ENCODE measurements at places on chromosomes 5 and 9.

- no peak for DNase-seq
Measured at GRCh38 chr5:152329207-152329606, 75.9 kb downstream of the NMUR2 start.

DNA sequence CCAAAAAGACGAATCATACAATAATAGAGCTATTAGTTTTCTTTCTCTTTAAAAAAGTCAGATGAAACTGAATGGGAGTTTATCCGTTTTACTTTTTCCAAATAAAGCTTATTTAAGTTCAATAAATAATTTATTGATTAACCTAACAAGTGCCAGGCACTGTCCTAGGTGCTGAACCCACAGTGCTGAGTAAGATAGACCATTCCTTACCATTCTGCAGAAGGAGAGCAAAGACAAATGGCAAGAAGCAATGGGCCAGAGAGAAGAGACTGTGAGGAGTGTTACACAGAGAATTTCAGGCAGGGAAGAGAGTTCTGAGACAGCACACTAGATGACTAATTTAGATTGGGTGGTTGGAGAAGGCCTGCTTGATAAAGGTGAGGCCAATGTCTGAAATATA lies 127.2 kb downstream of the AUH start:
- DNase-seq = no peak

DNA sequence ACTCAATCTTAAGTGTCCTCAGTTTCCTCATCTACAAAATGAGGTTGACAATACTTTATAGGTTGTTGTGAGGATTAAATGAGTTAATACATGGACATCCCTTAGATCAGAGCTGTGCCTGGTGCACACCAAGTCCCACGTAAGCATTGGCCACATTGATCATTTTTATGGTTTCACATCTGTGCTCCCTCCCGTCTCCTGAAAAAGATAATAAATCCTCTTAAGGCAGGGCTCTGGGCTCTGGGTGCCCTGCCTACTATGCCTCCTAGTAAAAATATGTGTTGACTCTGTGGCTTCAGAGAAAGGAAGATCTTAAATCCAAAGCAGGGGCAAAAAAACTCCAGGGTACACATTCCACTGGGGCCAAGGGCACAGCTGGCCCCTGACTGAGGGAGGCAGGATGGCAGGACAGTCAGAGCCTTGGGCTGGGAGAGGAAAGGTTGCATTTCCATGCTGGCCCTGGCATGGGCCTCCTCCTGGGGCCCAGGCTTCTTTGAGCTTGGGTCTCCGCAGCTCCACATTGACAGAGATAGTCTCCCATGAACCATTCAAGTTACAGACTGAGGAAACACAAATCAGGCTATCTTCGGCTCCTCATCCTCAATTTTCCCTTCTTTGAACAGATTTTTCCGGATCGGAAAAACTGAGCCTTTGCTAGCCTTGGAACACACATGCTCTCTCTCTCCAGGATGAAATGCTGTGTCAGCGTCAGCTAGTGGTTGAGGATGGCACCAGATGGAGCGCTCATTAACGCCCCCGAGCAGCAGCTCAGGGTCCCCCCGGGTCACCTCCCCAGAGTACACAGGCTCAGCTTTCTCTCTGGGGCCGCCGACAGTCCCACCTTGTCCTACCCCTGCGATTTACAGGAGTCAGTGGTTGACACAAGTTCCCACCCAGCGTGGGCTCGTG lies 22.4 kb upstream of the KIF12 start:
- DNase-seq = no peak

DNA sequence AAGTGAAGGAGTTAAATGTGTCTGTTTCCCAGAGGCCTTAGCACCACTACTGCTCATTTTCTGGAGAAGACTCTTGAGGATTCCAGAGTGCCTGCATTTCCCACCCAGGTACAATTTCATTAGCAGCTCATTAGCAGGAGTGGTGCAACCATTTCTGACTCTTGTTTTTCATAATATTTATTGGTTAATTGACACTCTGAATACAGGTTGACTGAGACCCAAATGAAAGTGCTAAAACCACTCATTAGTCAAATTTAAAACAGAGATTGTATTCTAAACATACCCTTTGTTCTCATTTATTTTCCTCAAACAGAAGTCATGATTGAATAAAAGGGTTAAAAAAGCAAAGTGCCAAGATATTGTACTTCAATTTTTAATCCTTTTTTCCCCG lies 134.5 kb downstream of the SIL1 start:
- DNase-seq = no peak

DNA sequence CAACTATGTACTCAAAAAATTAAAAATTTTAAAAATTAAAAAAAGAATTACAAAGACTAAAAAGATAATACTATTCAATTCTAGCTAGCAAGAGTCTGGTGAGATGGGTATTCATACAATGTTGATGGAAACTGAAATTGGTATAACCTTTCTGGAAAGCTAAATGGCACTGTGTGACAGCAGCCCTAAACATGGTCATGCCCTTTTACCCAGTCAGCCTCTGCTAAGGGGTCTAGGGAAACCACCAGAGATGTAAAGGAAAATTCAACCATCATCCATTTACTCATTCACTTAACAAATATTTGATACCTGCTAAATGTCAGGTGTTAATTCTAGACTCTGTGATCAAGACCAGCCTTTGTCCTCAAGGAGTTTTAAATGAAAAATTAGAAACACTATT lies 29.3 kb downstream of the IL31RA start:
- DNase-seq = no peak

GRCh38 chr9:35193762-35194161 lies 32.0 kb downstream of the UNC13B start:
- DNase-seq = peak; percentile 3

DNA sequence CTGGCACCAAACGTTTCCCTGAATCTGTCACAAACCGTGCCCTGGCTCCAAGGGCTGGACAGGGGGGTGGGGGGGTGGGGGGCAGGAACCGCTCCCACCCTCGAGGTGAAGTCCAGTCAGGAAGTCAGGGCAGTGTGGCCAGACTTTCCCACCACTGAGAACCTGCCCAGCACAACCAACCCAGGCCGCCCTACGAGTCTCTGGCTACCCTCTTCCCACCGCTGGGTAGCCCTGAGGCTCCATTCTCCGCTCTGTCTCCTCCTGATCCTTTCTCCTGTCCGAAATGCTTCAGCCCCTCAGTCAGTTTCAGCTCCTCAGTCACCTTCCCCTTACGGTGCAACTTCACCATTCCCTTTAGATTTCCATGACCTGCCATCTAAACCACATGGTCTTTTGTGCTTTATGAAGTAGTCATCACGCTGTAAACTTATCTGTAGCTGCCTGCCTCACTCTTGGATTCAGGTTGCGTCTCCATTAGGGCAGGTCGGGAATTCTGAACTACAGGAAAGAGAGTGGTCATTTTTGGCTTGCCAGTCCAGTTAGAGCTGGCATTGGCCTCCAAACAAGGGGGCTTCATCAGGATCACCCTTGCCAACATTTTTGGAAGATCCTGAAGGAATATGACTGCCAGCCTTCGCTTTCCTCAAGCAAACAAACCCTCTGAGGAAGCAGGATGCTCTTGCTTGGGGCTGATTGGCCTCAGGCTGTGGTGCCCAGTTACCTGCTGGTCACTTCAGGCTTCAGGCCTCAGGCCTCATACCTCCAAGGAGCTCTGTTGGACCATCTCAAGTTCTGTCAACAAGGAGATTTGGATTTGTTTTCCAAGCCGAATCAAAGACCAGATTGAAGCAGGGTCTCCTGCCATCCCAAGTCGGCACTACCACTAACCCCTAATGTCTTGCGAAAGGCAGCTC lies 794 bp upstream of the DCAF12 start:
- DNase-seq = no peak

DNA sequence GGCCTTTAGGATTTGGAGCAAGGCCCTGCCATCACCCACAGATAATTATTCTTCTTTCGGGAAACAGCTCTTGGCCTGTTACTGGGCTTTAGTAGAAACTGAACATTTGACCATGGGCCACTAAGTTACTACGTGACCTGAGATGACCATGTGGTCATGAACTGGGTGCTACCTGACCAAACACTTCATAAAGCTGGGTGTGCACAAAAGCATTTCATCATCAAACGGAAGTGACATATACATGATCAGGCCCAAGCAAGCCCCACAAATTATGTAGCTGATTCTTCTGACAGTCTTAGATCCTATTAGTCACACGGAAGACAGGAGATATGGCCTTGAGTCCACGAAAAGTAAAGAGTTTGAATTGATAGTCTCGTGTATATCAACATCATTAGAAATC lies 130.9 kb upstream of the FBN2 start:
- no peak for DNase-seq

GRCh38 chr5:149804478-149805450 lies 74.7 kb downstream of the PPARGC1B start:
- no peak for DNase-seq

GRCh38 chr9:123246534-123246933 lies 21.9 kb downstream of the STRBP start:
- peak; percentile 5 for DNase-seq

- no peak for DNase-seq
Measured at GRCh38 chr9:108045851-108046250, 556.3 kb upstream of the KLF4 start.

DNA sequence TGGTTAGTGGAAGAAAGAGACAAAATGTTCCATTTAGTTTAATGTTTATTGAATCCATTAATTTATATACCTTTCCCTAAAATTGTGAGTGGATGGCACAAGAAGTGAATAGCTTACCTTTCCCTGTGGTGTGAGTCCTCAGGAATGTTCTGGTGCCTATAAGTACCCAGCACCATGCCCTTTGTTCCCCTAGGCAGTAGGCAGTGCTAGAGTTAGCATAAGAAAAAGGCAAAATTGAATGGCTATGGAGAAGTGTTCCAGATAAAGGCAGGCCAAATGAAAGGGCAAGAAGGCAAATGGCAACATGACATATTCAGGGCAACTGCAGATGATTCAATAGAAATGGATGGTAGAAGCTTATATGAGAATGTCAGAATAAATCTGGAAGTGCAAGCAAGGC lies 370.8 kb upstream of the PTGER4 start:
- DNase-seq = no peak

DNA sequence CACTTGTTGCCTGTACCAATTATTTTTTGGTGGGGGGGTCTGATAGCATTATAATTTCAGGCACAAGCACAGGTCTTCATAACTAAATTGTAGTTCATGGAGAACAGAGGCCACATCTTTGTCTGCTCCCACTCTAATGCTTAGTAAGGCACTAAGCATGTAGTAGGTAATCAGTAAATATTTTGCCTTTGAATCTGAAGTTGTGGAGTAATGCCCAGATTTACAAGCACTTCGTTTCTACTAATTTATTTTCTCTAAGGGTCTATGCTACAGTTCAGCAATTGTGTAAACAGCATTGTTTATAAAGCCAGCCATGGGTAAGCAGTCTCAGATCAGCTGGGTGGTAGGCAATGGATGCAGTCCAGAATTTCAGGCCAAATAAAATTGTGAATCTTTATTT lies 78.6 kb downstream of the GRIA1 start:
- DNase-seq = peak; percentile 31

- DNase-seq = no peak
Measured at GRCh38 chr5:23507278-23507685, at the start of gene PRDM9. Gene PRDM9, plus strand, starts transcription at chr5:23507609. Its CDS starts 1,425 bp downstream, at chr5:23509034.

DNA sequence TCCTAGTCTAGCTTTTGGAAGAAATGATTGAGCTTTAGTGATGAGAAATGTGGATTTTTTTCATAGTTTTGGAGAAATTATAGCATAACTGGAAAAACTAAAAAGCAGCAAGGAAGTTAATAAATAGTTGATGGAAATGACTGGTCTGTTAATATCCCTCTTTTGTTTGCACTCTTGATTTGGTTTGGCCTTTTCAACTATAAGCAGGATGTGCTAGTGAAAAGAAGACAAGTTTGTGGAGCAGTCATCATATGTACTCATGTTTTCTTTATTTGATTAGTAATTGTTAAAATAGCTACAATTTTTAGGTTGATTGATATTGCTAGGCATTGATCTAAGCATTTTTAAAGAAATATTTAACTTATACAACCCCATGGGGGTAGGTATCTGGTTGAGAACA lies 374.7 kb downstream of the TAF11L14 start:
- no peak for DNase-seq

DNA sequence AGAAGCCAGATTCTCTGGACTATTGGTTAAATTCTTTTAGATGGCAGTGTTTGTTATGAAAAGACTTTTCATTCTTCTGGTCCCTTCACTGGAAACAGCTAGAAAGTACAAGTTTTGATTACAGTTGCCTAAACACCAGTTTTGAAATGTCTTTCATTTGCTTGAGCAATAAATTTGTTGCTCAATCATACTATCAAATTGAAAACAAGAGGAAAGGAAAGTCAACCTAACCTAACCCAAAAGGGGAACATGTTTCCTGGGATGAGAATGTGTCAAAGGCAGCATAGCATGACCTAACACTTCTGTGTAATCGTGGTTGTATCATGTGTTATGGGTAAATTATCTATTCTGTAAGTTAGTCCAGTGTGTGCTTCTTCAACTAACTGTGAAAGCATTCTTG lies 213.2 kb downstream of the TMC1 start:
- no peak for DNase-seq

GRCh38 chr9:137494104-137494544 lies 35.0 kb upstream of the NSMF start:
- DNase-seq = no peak

DNA sequence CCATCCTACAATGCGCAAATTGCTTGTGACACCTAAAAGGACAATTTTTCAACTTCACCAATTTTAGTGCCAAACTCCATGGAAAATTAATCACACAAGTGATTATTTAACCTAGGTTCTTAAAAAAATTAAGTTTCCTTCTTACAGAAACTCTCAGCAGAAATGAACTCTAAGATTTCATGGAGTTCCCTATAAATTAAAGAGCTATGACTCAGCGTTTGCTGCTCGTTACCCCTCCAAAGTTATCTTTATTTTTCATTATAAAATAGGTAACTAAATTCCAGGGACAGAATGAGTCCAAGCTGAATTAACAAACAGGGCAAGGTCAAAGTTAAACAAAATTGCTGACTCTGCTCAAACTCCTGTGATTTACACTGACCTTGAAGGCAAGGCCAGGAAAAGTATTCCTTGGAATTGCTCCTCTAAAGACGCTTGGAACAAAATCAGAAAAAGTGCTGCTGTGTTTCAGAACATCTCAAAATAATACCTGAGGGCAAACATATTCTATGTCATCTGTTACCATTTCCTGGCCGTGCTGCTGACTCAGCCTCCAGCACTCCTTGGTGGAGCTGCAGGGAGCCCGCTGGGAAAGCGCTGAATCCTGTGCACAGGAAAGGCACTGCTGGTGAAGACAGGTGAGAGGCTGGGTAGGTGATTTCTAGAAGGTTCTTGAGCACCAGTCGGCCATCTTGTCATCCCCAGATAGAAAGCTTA lies 2.5 kb upstream of the CMBL start:
- DNase-seq = peak; percentile 80

- no peak for DNase-seq
Measured at GRCh38 chr5:80198920-80199319, 56.9 kb downstream of the SERINC5 start.

GRCh38 chr5:127599320-127599719 lies 49.6 kb upstream of the CTXN3 start:
- no peak for DNase-seq
